Melanocyte of skin (primary cell): ENCODE measurements at places on chromosomes 6 and 20. TPM values are rescaled to one million over a fixed set of nuclear protein-coding genes. Genes with fewer than 3 reads are reported as not detected.

The PRICKLE4 gene
- total RNA-seq = 0.31 TPM in 1 of 2 replicates, not detected in the other

The SAMD5 gene
- total RNA-seq = 3.3 and 6.5 TPM in 2 replicates

The SAMD3 gene
- total RNA-seq = not detected in 2 replicates

The INSM1 gene
- total RNA-seq = not detected in 2 replicates

The DACT2 gene
- not detected in 2 replicates for total RNA-seq

The BCL2L1 gene
- total RNA-seq = 81.2 and 115 TPM in 2 replicates

The SMLR1 gene
- total RNA-seq = not detected in 2 replicates

The PLCB4 gene
- total RNA-seq = 2.9 TPM in 1 of 2 replicates, not detected in the other

The KIF6 gene
- 7.9 and 11.6 TPM in 2 replicates for total RNA-seq

The BPIFA2 gene
- not detected in 2 replicates for total RNA-seq

The CAP2 gene
- total RNA-seq = 2.0 and 6.3 TPM in 2 replicates

The CBLN4 gene
- total RNA-seq = 0.36 TPM in 1 of 2 replicates, not detected in the other

The TSHZ2 gene
- under 0.01 TPM in 1 of 2 replicates, not detected in the other for total RNA-seq

The THBD gene
- total RNA-seq = 0.34 and 2.2 TPM in 2 replicates

The PHACTR1 gene
- total RNA-seq = 51.4 and 71.6 TPM in 2 replicates

The NOP56 gene
- total RNA-seq = 118 and 168 TPM in 2 replicates

The KCNQ5 gene
- total RNA-seq = under 0.01 TPM in 1 of 2 replicates, not detected in the other
